CD4-positive, alpha-beta memory T cell (primary cell): ENCODE measurements at places on chromosomes 6 and 20. TPM values are rescaled to one million over a fixed set of nuclear protein-coding genes. Genes with fewer than 3 reads are reported as not detected.

GPLD1 gene
- total RNA-seq: 1.4 TPM

STMN3 gene
- total RNA-seq: 110 TPM

CASS4 gene
- total RNA-seq: 10.8 TPM

GRCh38 chr6:33651403-33651802 is 30.3 kb downstream of the ITPR3 start:
- no peak for DNase-seq

DNA sequence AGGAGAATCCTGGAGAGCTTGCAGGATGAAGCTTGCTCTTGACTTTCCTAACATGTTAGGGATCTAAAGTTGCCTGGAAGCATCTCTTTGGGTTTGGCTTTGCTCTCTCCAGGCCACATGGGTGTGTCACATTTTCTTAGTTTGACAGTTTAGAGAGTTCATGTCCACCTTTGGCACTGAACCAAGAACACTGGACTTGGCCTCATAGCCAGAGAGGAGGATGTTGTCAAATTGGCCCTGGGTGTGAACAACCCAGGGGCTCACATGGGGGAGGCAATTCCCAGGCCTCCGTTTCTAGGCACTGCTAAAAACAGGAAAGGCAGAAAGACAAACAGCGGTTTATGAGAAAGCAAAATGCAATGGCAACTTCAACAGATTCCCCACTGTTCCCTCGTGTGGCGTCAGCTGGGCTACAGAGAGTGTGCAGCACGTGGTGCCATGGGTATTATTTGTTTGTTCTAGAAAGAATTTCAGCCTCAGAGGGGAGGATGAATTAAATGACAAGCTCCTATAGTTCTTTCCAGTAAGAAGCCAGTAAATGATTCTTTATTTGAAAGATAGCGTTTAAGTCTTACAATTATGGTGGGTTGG is 93.9 kb downstream of the CLIC5 start:
- no peak for DNase-seq

- DNase-seq: no peak
Measured at GRCh38 chr6:41451039-41451438, 95.1 kb upstream of the FOXP4 start.

- no peak for DNase-seq
Measured at GRCh38 chr6:5178806-5179205, 81.9 kb downstream of the LYRM4 start.

DNA sequence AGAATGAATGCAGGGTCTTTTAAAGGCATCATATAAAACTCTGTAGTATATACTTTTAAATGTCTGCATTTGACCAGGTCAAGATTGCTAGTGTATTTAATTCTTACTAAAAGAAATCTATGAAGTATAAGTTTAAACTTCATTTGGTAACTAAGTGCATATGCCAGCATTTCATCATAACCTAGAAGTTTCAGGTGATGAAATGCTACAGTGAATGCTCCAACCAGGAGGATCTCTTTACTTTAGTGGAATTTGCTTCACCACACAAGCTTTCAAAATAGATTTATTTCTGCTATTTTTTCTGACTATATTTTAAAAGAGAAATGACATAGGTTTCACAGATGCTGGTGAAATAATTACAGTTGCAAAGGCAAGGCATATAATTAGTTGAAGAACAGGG is 141.9 kb downstream of the HIVEP2 start:
- DNase-seq: no peak

DNA sequence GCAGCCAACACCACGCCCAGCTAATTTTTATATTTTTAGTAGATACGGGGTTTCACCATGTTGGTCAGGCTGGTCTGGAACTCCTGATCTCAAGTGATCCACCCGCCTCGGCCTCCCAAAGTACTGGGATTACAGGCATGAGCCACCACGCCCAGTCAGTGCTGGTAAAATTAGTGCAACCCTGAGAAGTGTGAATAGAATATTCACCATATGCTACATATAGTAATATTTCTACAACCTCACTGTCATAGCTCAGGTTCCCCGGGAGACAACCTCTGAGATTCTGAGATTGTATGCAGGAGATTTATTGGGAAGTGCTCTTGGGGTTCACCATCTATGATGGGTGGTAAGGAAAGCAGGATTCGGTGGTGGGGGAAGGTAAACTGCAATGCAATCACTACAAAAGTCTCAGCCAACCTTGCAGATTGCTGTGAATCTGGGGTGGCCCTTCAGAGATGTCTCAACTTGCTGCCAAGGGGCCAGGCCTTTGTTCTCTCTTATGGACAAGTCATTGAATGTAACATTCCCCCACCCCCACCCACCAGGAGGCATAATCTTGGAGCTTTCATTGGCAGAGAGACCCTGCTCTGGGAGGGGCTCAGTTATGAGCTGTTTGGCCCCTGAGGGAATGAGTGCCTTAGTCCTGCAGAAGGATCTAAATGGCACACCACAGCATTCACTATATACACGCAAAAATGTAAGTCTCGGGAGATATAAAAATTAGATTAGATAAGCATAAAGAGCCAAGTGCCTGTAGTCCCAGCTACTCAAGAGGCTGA is 34.0 kb upstream of the SEC63 start:
- no peak for DNase-seq

DNA sequence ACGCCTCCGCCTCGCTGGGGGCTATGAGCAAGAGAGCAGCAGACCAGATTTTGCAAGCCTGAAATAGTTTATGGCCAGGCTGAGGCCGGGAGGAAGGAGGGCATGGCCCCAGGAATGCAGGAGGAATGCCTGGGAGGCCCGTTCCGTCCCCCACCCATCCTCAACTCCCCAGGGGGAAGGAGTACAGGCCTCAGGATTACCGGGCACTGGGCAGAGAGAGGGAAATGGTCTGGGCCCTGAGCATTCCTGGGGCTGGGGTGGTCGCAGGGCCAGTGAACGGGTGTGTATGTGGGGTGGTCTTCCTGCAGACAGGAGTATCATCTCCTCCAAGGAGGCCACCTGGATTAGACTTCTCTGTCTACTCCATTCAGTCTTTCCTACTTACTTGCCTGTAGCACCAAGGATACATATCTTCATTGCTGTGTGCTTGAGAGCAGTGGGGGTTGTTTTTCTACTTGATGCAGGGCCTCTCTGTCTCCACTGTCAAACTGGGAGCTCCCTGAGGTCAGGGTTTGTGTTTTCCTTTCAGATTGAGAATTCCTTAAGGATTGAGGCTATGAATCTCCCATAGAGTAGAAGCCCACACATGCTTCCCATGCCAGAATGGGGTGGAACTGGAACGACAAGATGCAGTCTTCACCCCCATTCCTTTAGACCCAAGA is 81.3 kb downstream of the VEGFA start:
- DNase-seq: no peak

GRCh38 chr6:53432318-53433161 is 83.8 kb upstream of the ELOVL5 start:
- no peak for DNase-seq

DNA sequence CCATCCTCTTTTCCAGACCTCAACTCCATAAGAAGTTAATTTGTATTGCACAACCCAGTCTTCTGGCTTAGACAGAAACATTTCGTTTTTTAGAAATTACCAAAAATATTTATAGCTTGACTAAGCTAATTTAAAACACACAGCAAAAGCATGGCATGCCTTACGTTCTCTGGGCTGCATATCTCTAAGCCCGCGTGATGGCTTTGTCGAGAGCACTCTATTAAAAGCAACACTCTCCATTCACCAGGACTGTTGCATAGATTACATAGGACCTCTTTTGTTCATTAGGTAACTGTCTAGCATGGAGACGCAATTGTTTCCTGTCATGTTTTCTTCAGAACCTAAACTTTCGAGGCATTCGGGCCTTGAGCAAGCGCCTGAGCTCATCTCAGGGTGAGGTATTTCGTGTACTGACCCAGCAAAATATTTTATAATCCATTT is 104.5 kb downstream of the IBTK start:
- DNase-seq: no peak

DNA sequence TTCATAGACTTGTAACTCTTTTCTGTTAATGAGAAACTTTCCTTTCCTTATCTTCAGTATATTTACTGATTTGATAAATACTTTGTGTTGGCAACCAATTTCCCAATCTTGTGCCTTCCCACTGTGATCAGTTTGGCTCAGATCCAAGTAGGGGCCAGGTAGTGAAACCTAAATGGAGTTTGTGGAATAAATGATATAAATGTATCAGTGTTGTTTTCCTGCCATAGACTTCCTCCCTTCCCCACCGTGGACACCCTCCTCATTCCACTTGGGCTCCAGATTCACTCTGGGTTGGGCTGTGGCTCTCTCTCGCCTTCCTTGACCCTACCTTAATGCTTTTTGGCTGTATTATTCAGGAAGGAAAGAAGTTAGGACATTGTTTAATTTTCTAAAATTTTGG is 1.3 kb downstream of the ZKSCAN3 start:
- DNase-seq: no peak

- DNase-seq: no peak
Measured at GRCh38 chr6:79586548-79586947, 44.6 kb upstream of the SH3BGRL2 start.

- DNase-seq: no peak
Measured at GRCh38 chr6:42710316-42710715, 12.1 kb downstream of the PRPH2 start.

DNA sequence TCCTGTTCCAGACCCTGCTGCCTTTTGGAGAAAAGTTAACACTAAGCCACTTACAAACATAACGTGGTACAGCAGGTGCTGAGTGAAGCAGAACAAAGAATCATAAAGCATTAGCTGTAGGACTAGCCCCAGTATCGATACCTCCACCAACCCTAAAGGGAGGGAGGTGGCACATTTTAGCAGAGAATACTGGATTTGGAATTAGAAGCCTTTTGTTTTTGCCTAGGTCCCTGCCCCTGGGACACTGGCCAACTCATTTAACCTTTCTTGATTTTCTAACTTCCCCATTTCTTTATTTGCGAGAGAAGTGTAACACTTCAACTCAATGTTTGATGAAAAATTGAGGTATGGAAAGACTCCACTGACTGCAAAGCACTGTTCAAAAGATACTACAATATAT is 93.5 kb downstream of the B3GAT2 start:
- no peak for DNase-seq

- no peak for DNase-seq
Measured at GRCh38 chr20:37430778-37431460, 85.0 kb downstream of the SRC start.

- DNase-seq: peak; percentile 81
Measured at GRCh38 chr6:33668914-33669313, 42.6 kb downstream of the UQCC2 start.

DNA sequence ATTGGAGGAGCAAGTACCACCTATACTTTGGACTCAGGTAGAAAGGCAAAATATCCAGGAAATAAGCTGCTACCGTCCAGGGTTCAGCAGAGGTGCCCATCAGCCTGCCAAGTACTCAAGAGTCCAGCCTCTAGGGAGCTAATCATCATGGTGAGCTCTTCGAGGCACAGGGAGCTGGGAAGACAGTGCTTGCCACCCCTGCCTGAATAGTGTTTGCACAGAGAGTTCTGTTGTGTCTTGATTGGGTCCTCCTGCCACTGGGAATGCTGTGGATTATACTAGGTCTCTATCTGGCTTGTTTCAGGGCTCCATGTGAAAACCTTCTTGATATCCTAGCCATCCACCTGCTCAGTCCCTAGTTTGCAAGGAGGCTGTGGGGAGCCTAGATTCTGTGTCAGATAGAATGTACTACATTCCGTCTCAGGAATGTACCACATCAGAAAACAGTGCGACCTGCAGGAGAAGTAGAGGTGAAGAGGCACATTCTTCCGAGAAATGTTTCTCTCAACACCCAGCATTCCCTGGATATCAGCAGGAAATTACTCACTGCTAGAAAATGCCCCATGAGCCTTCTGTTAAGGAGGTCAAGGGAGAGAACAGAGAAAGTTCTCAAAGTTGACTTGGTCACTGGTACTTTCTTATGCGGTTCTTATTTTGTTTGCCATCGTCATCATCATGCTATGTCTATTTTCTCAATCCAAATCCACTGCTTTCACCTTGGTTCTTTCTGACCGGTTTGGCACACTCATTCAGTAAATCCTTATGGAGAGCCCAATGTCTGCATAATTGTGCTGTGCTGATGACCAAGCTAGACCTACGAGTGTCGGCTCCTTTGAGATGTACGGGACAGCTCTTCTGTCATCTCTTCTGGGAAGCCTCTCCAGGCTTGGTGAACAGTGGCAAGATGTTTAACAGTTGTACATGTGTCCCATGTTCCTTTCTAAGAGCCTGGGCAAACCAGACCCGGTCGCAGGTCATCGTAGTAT is 30.7 kb downstream of the PTPN1 start:
- no peak for DNase-seq
